CD4-positive, alpha-beta T cell (primary cell): ENCODE measurements at places on chromosomes 3 and 15.

DNA sequence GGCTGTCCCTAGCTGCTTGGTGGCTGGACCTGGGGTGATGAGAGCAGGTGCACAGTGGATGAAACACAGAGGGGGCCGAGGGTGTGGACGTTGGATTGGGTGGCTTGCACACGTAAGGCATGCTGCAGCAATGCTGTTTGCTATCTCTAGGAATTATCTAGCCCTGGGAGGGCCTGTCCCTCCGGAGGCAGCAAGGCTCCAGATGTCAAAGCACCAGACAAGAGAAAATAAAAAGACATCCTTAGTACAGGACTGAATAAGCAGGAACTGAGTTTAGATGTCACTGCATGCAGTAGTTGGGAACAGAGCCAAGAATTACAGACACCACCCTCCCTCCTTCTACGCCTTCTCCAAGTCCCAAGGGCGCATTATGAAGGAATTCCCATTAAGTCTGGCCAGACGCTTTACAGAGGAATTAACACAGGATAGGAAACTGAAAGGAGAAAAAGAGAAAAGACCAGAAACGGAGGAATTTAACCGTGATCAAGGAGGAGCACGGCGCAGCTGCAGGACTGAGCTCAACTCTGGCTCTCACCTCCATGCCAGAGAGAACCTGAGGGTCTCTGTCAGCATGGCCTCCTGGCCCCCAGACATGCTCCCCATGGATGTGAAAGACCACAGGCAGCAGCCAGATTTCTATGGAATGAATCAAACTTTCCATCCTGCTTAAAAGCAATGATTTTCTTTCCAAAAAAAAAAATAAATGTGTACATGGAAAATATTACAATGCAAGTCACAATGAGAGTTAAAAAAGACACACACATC is 13.8 kb downstream of the ATP10A start:
- no peak for DNase-seq

- DNase-seq = no peak
Measured at GRCh38 chr15:68204776-68205557, at the start of gene CALML4. TSS of gene CALML4 (minus strand) at chr15:68205332. CDS start at chr15:68205247, 85 bp downstream.

- DNase-seq = no peak
Measured at GRCh38 chr3:179067839-179068238, 3.8 kb downstream of the ZMAT3 start.

GRCh38 chr3:12409684-12410596 is 74.3 kb upstream of the TSEN2 start:
- DNase-seq = no peak
